Right atrium auricular region (tissue), 2 donors: ENCODE measurements at places on chromosomes 6 and 20. TPM values are rescaled to one million over a fixed set of nuclear protein-coding genes. Genes with fewer than 3 reads are reported as not detected.

- no peak for DNase-seq
- no peak overlapping the region for H3K27ac ChIP-seq
- H3K4me3 ChIP-seq, result no peak overlapping the region
- no peaks in the 10 kb centered on the region for H3K36me3 ChIP-seq
Observed at GRCh38 chr6:139743664-139744437, 369.4 kb upstream of the CITED2 start.

GRCh38 chr6:33770124-33770832 lies 18.7 kb downstream of the LEMD2 start:
- no peaks in the 10 kb centered on the region for H3K27me3 ChIP-seq
- no peak for DNase-seq
- no peak overlapping the region for H3K27ac ChIP-seq
- H3K36me3 ChIP-seq, result peaks cover 32% of the 10 kb centered on the region
- H3K4me1 ChIP-seq, result no peaks in the 10 kb centered on the region

DNA sequence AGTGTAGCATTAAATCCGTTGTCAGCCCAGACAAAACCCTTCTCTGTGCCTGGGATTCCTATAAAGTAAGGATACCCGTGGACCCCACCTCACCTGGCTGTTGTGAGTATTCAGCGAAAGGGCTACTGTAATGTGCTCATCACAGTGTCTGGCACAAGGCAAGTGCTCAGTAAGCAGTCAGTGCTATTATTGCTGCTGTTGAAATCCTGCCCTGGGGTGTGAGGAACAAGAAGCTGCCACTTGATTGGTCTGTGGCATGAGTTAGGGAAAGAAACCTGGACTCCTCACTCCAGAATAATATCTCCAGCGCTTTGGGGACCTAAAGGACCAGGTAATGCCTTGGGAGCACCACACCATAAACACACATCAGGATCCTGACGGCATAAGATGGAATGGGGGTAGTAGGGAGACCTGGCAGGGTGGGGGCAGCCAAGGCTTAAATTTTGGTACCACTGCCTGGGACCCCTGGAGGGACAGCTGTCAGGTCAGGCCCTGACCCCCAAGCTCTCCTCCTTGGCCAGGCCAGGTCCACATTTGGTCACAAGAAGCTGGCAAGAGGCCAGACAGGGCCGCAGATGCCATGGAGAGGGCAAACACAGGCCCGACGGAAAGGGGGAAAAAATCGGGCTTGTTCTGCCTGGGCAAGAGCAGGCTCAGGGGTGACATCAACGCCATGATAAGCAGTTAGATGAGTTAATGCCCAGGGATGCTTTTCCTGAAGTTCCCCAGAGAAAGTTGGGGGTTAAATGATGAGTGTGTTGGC lies 66.5 kb downstream of the MRPL14 start:
- H3K27ac ChIP-seq, result peak overlapping the region; percentile 88
- no peak overlapping the region for H3K4me3 ChIP-seq
- H3K27me3 ChIP-seq, result no peaks in the 10 kb centered on the region
- H3K36me3 ChIP-seq, result no peaks in the 10 kb centered on the region

GRCh38 chr20:25059866-25060465 lies 2.0 kb upstream of the ACSS1 start:
- no peaks in the 10 kb centered on the region for H3K36me3 ChIP-seq
- no peak overlapping the region for H3K4me3 ChIP-seq
- DNase-seq, result no peak
- peaks cover 41% of the 10 kb centered on the region for H3K4me1 ChIP-seq
- H3K27ac ChIP-seq, result no peak overlapping the region
- no peaks in the 10 kb centered on the region for H3K27me3 ChIP-seq

GRCh38 chr6:169976301-169977081 lies 225.1 kb downstream of the ERMARD start:
- no peaks in the 10 kb centered on the region for H3K36me3 ChIP-seq
- no peak overlapping the region for H3K27ac ChIP-seq
- no peak overlapping the region for H3K4me3 ChIP-seq

DNA sequence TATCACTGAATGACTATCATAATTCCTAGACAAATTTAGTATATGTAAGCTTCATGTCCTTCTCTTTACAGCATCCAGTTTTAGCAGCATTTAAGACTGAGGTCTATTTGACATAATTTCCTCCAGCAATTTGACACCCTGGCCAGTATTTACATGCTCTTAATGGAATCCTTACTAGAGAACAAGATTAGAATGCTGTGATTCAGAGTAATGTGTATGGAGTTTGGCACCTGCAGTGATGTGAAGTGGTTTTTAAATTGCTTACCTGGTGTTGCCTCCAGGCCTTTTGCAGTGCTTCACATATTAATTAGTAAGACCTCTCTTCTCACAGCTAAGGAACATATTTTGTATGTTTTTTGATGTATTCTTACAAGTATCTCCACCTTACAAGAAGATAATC lies 9.8 kb downstream of the NKX2-4 start:
- H3K4me1 ChIP-seq, result no peaks in the 10 kb centered on the region
- no peak overlapping the region for H3K27ac ChIP-seq
- no peak for DNase-seq
- peaks cover 12% of the 10 kb centered on the region for H3K27me3 ChIP-seq
- H3K4me3 ChIP-seq, result no peak overlapping the region
- H3K36me3 ChIP-seq, result peaks cover 64% of the 10 kb centered on the region

- no peaks in the 10 kb centered on the region for H3K27me3 ChIP-seq
- H3K4me3 ChIP-seq, result no peak overlapping the region
- H3K36me3 ChIP-seq, result no peaks in the 10 kb centered on the region
- DNase-seq, result no peak
Observed at GRCh38 chr20:32898729-32899128, 40.0 kb downstream of the EFCAB8 start.

DNA sequence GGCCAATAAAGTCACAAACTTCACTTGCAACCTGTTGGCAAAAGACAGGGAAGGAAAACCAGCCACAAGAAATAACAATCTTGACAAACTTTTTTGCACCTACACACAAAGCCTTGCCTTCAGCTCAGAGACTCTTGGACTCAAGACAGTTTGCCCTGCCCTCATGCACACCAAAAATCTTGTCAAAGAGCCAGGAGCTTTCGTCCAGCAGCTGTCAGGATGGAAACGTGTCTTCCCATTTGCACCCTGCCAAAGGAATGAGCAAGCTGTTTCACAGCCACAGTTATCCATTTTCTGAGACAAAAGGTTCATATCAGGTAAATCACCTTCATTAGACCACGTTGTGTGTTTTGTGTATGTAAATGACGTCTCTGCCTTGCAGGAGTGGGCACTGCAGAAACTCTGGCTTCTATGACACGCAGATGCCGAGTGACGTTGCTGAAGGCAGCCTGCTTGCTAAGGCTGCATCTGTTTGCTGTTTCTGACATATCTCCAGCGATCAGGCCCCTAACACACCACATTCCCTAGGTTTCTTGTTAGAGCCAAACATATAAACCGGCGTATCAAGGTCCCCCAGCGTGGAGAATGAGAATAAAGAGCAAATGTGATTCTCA lies 193.4 kb downstream of the SYNDIG1 start:
- H3K27ac ChIP-seq, result no peak overlapping the region
- peaks cover 11% of the 10 kb centered on the region for H3K36me3 ChIP-seq
- peaks cover 16% of the 10 kb centered on the region for H3K4me1 ChIP-seq
- no peak overlapping the region for H3K4me3 ChIP-seq
- no peaks in the 10 kb centered on the region for H3K27me3 ChIP-seq

- DNase-seq, result no peak
- H3K4me3 ChIP-seq, result no peak overlapping the region
- no peaks in the 10 kb centered on the region for H3K36me3 ChIP-seq
- no peak overlapping the region for H3K27ac ChIP-seq
Observed at GRCh38 chr6:25629198-25629576, 22.8 kb upstream of the SCGN start.

- no peaks in the 10 kb centered on the region for H3K4me1 ChIP-seq
- peaks cover 3% of the 10 kb centered on the region for H3K27me3 ChIP-seq
- no peak for DNase-seq
Observed at GRCh38 chr6:12720310-12720709, 3.7 kb downstream of the PHACTR1 start.

DNA sequence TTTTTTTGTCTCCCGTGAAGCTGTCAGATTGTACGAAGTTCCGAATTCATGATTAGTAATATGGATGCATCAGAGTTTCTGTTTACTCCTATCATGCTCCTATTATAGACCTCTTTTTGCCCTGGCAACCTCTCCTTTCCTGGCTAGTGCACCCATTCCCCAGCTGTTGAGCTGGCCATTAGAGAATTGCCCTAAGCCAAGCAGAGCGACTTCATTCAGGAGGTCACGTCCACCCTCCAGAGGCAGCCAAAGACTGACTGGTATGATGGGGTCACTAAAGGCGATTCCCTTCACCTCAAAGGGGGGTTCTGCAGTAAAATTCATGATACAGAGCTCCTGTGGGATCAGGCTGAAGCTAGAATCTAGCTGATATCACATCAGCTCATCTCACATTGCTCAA lies 351.9 kb downstream of the BTBD3 start:
- H3K4me1 ChIP-seq, result no peaks in the 10 kb centered on the region
- DNase-seq, result no peak
- H3K36me3 ChIP-seq, result no peaks in the 10 kb centered on the region
- no peaks in the 10 kb centered on the region for H3K27me3 ChIP-seq
- no peak overlapping the region for H3K27ac ChIP-seq

DNA sequence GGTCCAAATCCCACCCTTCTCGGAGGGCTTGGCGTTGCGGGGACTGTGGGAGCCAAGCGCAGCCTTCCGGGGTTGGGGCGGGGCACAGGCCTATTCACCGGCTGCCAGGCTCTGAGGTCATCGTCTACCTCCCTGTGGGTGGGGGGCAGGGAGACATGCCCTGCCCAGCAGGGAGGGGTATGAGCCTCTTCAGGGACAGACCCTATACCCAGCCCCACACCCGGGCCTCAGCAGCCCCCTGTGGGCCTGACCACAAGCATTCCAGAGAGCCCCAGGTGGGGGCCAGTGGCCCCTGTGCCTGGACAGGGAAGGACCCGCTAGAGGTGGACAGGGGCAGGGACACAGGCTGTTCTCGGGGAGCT lies 11.6 kb downstream of the LAMA5 start:
- H3K27ac ChIP-seq, result peak overlapping the region; percentile 90
- no peak overlapping the region for H3K4me3 ChIP-seq
- peaks cover 17% of the 10 kb centered on the region for H3K36me3 ChIP-seq
- DNase-seq, result no peak
- no peaks in the 10 kb centered on the region for H3K27me3 ChIP-seq

GRCh38 chr6:137171053-137171374 lies 2.4 kb downstream of the IL22RA2 start:
- no peaks in the 10 kb centered on the region for H3K4me1 ChIP-seq
- H3K27ac ChIP-seq, result no peak overlapping the region
- DNase-seq, result no peak
- H3K36me3 ChIP-seq, result no peaks in the 10 kb centered on the region

MUC22 gene
- not detected for total RNA-seq

TUBB2B gene
- 2.4 TPM for total RNA-seq

EFCAB8 gene
- not detected for total RNA-seq

BPIFB4 gene
- not detected for total RNA-seq

PRSS35 gene
- 0.85 TPM for total RNA-seq

FYN gene
- total RNA-seq, result 78.9 TPM

ADGB gene
- not detected for total RNA-seq

MMP24 gene
- 3.8 TPM for total RNA-seq
